Stimulated activated CD4-positive, alpha-beta T cell treated with anti-CD3 and anti-CD28 coated beads, Interleukin-1b, Interleukin-23, amount 100 ng/mL, for 1 hour (primary cell): ENCODE measurements at places on chromosomes 3 and 15.

- no peak for DNase-seq
Observed at GRCh38 chr3:120145542-120146285, 51.5 kb upstream of the GSK3B start.

GRCh38 chr3:39064646-39065045, 12.8 kb downstream of the WDR48 start:
- DNase-seq, result no peak

GRCh38 chr3:15325228-15325627, 7.2 kb downstream of the SH3BP5 start:
- DNase-seq, result no peak

DNA sequence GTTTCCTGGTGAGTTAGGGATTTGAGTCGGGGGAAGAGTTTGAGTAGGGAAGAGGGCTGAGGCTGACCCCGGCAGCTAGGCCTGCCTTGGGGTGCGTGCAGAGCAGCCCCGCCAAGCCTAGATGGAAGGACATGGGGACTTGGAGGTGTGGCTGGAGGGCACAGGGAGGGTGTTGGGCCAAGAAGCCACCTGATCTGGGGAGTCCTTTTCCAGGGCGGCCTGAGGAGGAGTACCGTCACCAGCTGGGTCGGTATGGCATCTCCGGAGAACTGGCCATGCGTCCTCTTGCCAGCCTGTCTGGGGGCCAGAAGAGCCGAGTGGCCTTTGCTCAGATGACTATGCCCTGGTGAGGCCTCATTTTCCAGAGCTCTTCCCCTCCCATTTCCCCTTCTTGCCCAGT, 6.9 kb downstream of the ABCF3 start:
- DNase-seq, result no peak

DNA sequence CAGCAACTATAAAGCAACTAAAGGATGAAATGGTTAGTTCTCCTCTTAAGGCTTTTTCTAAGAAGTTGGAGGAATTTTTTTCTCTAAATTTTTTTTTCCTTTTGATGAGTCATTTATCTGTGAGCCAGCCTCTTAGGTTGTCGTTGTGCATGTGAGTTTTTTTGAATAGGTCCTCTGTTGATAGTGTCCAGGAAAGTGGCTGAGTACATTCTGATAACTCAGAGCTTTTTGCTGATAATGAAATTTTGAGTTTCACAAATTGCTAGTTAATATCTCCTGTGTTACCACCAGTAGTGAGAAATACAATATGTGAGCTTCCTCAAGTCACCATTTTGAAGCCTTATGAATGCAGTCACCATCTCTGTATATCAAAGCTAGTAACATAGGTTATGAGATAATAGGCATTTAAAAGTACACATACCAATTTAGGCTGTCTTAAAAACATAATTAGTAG, 7.1 kb upstream of the LXN start:
- no peak for DNase-seq

DNA sequence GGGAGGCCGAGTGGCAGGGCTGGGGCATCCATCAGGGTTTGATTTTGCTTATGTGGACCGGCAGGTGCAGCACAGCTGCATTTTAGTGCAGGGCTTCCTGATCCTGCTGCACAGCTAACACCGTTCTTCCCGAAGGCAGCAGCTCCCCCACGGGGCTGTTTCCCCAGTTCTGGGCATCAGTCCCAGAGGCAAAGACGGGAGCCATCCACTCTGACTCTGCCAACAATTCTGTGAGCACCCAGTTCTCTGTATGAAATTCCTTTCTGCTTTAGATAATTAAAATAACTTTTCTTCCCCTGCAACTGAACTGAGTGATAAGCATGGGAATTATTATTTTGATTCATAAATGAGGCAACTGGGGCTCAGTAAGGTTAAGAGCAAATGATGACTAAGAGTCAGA, 262.9 kb upstream of the ATP10A start:
- DNase-seq, result no peak

DNA sequence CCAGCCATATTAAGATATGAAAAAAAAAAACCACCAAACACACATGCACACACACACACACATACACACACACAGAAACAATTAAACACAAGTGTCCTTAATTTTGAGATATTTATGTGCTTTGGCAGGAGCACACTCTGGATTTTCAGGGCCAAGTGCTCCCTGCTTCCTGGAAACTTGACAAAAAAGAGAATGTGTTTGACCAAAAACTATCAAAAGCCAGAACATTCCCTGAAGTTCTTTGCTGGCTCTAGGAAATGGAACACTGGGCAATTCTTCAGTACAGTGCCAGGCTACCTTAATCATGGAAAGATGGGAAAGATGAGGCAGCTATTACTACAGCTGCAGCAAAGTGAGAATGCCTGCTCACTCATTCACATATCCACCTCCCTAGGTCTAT, 44.6 kb downstream of the P3H2 start:
- DNase-seq, result no peak

DNA sequence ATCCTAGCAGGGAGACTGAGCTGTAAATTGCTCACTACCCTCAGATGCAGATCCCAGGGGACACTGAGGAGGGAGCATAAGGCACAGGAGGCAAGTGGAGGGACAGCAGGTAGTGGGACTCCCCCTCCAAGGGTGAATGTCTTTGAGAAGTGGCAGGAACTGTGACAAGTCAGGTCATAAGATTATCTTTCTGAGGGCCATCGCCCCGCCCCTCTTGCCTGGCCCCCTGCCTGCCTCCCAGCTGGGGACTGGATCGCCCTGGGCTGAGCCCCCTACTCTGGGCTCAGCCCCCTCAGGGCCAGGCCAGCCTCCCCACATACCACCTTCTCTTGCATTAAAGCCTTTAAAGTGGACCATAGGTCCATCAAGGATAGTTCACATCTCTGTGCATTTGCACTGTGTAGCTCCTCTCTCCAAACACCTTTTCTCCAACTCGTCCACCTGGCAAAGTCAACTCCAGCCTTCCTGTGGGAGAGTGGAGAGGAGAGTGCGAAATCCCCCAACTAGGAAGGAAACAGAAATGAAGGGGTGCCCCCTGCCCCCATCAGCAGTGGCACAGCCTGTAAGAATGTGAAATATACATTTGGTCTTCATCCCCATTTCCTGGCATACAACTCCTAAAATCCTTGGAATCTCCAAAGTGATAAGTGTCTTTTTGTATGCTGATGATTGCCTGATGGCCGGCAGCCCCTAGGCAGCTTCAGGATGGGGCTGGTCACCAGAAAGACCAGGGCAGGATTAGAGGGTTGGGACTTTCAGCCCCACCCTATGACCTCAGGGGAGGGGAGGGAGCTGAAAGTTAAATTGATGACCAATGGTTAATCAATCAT, 14.7 kb downstream of the PIF1 start:
- no peak for DNase-seq

DNA sequence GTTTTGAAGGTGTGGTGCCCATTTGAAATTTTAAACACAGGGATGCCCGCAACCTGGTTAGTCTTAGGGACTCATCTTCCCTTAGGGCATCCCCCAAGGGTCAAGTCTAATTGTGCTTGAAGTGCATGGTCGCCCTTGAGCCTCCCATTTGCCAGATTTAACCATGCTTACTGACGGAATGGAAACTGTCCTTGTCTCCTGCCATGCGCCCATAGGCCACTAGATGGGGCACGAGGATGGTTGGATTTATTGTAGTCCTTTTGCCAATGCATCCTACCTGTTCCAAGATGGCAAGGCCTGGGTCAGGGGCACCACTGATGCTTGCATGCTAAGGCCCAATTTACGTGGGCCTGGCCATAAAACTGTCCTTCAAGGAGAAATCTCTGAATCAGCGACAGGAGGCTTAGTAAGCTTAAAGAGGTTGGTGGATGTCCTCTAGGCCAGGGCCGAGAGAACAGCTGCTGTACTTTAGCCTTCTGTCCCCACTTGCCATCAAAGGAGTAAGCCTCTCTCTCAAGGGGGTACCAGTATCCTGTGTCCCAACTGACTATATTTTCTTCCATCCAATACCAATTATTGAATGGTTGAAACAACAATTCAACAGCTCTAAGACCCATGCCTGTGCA, 355.4 kb downstream of the OTOL1 start:
- no peak for DNase-seq

DNA sequence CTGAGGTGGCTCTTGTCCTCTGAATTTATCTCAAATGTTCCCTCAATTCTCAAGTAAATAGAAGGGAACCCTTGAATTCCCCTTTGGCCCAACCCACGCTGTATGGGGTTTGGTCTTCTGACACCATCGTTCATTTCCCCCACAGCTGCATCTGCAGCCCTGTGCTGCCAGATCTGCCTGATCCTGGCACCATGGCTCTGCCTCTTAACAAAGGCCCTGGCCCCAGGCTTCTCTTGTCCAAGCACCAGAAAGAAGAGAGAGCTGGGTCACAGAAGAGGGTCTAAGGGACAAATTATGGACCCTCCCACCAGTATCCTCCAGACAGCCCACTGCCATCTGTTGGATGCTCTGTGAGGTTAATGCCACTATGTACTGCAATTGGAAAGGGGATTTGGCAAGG, 1.8 kb downstream of the MAP1A start:
- DNase-seq, result no peak

GRCh38 chr15:33218071-33218491, 23.6 kb upstream of the FMN1 start:
- DNase-seq, result no peak

DNA sequence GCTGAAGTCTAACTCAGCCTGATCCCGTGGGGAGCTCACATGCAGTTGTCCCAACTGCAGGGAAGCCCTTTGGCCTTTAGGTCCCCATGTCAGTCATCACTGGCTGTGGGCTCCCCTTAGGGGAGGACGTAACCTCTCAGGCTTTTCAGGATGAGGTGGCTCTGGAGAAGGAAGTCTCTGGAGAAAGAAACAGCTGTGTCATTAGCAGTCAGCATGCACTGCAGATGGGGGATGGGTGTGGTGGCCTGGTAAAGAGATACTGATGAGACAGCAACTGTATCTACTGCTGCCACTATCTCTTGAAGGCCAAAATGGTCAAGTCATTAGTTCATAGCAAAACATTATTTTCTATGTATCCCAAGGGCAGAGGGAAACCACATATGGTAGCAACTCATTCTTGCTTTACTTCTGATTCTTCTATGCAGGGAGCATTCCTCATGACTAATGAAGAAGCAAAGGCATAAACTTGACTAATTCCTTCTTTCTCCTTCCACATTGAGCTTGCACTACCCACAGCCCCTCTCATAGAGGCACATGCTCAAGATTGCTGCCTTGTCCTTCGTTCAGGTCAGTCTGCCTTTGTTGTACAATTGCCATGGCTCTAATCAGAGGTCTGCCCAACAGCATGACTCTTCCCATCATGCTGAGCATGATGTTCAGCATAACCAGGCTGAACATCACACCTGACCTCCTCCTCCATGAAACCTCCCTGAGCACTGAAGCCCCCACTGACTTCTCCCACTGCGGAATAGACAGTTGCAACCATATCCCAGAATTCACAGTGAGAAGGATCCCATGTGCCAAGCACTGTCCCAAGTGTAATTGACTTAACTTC, 47.8 kb upstream of the TMEM158 start:
- DNase-seq, result no peak

- DNase-seq, result no peak
Observed at GRCh38 chr15:73866881-73867410, 6.4 kb upstream of the TBC1D21 start.

GRCh38 chr15:80188251-80188650, 35.5 kb downstream of the FAH start:
- DNase-seq, result no peak

DNA sequence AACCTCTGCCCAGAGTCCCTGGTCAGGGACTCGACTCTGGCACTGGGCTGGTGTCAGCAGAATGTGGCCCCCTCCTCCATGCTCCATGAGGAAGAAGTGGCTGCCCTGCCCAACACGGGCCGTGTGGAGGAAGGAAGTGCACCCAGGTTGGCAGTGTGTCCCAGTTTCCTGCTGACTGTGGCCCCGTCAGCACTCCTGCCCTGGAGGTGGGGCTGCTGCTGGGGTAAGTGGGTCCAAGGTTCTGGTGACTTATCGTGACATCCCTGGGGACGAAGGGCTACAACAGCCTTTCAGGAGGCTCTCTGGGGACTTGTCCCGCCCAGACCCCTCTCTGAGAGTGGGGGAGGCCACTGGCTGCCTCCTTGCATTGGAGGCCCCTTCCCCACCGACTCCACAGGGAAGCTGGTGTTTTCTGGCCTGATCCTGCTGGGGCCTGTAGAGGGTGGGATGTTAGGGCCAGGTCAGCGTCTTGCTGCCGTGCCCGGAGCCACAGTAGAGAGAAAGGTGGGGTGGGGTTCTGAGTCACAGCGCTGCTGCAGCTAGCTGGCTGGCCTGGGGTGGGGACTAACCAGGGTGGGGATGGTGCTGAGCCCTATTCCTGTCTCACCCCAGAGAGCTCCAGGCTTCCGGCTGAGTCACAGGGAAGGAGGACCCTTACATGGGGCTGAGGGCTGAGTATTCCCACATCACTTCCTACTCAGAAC, 10.5 kb downstream of the SEMA4B start:
- no peak for DNase-seq

GRCh38 chr3:35198857-35199256, 440.5 kb upstream of the ARPP21 start:
- no peak for DNase-seq

- no peak for DNase-seq
Observed at GRCh38 chr3:123082370-123083065, 15.7 kb downstream of the PDIA5 start.

- no peak for DNase-seq
Observed at GRCh38 chr3:171743327-171744157, 66.7 kb downstream of the PLD1 start.

GRCh38 chr3:25381083-25381482, 47.0 kb upstream of the RARB start:
- DNase-seq, result no peak

- no peak for DNase-seq
Observed at GRCh38 chr3:140904521-140904920, 37.1 kb upstream of the SLC25A36 start.

GRCh38 chr3:154486949-154487348, 57.0 kb upstream of the GPR149 start:
- DNase-seq, result no peak

GRCh38 chr15:44275150-44275830, 13.2 kb upstream of the GOLM2 start:
- DNase-seq, result no peak

DNA sequence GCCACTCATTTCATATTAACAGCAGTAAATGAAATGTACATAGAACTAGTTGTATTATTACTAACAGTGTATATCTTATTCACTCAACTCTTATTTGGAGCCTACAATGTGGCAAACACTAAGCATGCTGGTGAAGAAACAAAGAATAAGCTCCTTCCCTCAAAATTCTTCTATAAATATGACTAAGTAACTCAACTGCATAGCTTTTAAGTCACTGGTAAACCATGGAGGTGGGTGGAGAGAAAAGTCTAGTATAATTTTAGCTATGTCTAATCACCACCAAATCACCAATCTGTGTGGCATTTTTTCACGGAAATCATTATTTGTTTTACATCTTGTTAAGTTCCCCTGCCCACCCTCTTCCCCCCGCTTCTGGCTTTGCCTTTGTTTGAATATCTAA, 17.5 kb downstream of the COPS2 start:
- DNase-seq, result no peak
